Hematopoietic multipotent progenitor cell (in vitro differentiated cells): ENCODE measurements at places on chromosomes 5 and 9.
A peak's percentile ranks its signal among the peaks of the same experiment; 100 is the strongest.

GRCh38 chr5:175690025-175690424 is 32.2 kb downstream of the HRH2 start:
- DNase-seq: no peak

- DNase-seq: no peak
These were observed 19.3 kb downstream of the NFIB start for GRCh38 chr9:14294659-14295058.

DNA sequence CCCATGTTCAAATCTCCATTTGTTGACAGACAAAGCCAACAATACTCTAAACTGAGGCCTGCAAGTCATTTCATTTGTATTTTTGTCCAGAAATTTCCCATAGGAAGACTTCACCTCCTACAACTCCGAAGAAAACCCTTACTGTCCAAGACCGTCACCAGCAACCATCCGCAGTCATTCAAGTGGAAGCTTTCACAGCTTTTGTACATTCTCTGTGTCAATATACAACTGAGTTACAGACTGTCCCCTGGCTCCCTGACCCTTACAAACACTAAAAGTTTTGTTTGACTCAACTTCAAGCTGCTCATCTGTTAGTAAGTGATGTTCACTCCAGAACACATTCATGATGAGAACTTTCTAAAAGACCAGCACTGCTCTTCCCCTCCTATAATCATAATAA is 210.1 kb downstream of the DEPDC1B start:
- DNase-seq: no peak

DNA sequence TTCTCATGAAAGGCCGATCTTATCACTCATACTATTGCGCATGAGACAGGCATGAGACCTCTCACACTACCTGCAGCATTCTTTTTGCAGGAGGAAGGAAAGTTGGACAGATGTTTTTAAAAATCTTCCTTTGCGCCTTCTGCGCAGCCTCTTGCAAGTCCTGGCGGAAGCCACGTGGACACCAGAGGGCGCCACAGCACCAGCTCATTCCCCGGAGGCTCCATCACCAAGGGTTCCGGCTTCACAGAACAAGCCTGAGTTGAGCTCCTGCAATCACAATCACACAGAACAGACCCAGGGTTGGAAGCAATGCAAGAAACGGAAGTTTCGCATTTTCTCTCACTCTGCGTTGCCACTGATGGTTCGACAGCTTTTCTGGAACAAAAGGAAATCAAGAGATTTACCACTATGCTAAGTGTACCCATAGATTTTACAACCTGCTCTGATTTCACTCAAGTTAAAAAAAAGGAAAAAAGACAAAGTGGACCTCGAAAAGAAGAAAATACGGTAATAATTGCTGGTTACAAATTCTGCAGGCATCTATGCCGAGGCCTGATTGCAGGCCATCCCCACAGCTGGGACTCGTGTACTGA is 304.7 kb upstream of the MSX2 start:
- peak; percentile 89 for DNase-seq

GRCh38 chr9:136754059-136754572 is 3.9 kb downstream of the LCN8 start:
- DNase-seq: peak; percentile 63

DNA sequence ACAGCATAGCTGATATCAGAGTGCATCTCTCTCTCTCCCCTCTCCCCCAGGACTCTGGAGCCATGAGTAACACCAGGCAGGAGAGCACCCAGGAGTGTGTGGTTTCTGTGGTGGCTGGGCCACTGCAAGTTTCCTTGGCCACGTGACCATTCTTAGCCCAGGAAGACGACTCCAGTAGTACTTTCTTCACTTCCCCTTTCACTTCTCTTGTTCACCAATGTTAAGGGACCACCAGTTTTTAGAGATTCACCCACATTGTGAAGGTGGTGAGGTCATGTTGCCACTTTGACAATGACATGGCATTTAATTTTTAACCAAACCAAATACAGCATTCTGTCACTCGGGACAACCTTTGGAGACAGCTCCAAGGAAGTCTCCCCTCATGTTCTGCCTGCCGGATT is 17.9 kb upstream of the DAPK1 start:
- DNase-seq: peak; percentile 91

DNA sequence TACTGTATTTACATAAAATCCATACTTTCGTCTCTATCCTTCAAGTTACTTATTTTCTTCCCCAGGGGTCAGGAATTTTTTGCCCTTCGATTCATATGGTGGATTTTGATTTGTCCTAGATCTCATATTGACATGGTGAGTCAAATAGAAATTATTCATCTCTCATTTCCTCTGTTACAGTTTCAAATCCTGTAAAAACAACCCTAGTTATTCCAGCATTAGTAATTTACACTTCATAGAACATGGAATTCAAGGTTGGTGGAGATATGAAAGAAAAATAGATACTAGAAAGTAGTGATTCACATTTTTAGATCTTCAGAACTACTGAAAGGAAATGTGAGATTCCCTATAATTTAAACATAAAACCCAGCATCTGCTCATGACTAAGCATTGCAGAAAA is 1331.0 kb upstream of the CDH9 start:
- DNase-seq: no peak

GRCh38 chr5:143205883-143206195 is 197.6 kb downstream of the NR3C1 start:
- no peak for DNase-seq

DNA sequence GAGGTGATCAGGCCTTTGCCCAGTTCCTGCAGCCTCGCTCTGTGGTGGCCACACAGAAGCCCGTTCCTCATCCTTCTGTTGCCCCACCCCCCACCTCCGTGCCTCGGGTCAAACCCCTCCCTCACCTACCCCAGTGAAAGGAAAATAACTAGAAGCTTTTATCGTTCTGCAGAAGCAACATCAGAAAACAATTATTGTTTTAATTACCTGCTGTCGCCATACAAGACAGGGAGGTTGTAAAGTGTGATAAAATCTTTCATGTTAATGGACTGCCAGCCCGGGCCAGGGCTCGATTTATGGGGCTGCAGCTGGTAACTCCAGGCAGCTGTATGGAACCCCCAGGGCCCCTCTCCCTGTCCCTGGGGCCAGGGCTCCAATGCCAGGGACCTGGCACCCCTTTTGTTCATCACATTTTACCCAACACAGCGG is 20.6 kb downstream of the UNC5A start:
- no peak for DNase-seq

DNA sequence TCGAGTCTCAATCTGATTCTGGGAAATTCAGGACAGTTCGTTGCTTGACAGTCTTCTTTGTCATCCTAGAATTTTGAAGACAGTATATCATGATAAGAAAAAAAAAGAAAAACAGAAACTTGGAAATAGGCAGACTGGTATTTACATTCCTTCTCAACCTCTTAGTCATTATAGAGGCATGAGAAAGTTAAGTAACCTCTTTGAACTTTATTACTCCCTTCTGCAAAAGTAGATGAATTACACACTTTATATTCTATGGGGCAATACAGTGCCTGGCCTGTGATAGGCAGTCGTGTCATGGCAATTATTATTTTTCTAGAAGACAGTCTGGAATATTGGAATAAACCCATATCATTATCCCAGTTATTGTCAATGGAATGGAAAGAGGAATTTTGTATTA is 828.9 kb downstream of the TLR4 start:
- no peak for DNase-seq

- DNase-seq: no peak
These were observed 39.3 kb downstream of the CAPSL start for GRCh38 chr5:35898952-35899660.

- no peak for DNase-seq
These were observed 154.2 kb upstream of the IRX4 start for GRCh38 chr5:2036885-2037284.

GRCh38 chr5:155616779-155617392 is 603.3 kb downstream of the KIF4B start:
- DNase-seq: peak; percentile 42

GRCh38 chr5:108361771-108362170 is 20.1 kb downstream of the FBXL17 start:
- DNase-seq: no peak

- no peak for DNase-seq
These were observed at the start of gene CCDC187 for GRCh38 chr9:136303825-136304416. CCDC187 (minus strand) TSS chr9:136304094; CDS start chr9:136303830, 264 bp downstream.

GRCh38 chr9:120741701-120742100 is 27.4 kb upstream of the MEGF9 start:
- no peak for DNase-seq

DNA sequence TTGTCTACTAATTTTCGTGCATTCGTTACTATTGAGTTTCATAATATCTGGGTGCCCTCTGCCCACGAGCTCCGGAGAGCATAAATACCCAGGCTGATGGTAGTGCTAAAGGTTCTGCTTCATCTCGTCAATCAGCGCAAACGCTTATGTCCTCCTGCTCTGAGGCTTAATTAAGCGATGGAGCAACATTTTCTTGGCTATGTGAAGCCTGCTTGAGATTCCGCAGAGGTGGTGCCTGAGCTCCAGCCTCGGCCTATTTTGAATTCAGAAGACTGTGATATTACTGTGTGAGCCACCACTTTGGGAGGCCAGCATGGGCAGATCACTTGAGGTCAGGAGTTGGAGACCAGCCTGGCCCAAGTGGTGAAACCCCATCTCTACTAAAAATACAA is 44.8 kb downstream of the ANXA2R start:
- DNase-seq: no peak

- DNase-seq: no peak
These were observed 4.9 kb upstream of the FYB1 start for GRCh38 chr5:39224196-39224761.

- DNase-seq: no peak
These were observed 42.3 kb downstream of the JADE2 start for GRCh38 chr5:134567641-134568336.

DNA sequence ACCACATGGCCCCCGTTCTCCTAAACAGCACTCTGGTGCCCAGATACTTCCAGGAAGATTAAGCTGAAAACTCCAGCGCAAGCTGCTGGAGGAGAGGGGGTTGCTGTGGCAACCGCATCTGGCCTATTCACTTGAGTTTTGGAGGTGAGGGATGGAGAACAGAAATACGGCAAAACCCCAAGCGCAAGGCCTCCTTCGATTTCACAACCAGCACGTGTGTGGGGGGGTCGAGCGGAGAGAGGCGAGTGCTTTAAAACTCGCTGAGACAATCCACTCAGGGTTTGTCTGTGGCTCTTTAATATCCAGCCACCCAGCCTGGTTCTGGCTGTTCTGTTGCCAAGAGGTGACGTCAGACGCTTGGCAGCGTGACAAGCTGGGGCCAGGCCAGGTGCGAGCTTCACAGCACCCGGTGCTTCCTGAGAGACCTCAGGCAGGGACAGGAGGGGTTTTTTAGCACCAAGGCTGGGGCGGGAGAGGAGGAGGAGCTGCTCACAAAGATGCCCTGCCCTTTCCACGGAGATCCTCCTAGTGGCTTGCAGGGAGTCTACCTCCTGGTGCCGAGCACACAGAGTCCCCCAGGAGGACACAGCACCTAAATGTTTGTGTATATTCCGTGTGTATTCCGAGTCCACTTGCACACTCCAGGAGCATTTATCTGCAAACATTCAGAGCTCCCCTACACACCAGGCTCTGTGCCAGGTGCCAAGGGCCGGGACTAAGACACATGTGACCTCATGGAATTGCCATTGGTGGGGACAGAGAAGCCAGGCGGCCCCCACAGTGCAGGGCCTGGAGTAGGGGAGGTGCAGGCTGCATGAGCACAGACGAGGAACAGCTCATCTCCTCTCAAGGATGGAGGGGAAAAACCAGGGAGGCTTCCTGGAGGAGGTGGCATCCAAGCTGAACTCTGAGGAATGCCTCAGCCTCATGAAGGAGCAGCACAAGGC is 194.6 kb downstream of the OLFM1 start:
- peak; percentile 69 for DNase-seq

DNA sequence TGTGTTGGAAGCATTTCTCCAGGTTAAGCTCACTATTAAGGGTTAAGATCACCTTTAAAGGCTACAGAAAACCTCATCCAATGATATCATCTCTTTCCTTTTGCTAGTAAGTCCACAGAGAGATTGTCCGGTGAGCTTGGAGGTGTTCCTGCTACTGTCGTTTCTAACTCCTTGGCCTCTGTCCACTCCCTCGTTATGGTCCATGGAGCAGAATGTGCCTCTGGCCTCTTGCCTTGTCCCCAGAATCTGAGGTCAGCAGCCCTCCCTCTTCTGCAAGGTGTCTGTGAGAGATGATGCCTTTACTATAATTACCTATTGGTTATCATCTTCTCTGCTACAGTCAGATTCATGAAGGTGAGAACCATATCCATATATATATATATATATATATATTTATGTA is 15.0 kb downstream of the ORM2 start:
- DNase-seq: no peak

DNA sequence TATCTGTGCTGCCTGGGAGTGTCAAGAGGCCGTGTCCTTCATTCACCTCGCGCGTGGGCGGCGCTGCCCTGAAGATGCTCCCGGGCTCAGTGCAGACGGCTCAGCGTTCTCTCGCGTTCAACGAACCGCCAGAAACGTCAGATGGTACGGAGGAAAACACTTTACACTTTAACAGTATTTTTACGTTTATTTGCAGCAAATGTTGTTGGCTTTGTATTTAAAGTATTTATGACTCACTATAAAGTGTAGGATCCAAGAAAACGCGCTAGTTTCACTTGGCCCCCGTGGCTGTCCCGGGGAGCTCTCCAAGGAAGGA is 544 bp upstream of the ERCC6L2 start:
- DNase-seq: peak; percentile 38

DNA sequence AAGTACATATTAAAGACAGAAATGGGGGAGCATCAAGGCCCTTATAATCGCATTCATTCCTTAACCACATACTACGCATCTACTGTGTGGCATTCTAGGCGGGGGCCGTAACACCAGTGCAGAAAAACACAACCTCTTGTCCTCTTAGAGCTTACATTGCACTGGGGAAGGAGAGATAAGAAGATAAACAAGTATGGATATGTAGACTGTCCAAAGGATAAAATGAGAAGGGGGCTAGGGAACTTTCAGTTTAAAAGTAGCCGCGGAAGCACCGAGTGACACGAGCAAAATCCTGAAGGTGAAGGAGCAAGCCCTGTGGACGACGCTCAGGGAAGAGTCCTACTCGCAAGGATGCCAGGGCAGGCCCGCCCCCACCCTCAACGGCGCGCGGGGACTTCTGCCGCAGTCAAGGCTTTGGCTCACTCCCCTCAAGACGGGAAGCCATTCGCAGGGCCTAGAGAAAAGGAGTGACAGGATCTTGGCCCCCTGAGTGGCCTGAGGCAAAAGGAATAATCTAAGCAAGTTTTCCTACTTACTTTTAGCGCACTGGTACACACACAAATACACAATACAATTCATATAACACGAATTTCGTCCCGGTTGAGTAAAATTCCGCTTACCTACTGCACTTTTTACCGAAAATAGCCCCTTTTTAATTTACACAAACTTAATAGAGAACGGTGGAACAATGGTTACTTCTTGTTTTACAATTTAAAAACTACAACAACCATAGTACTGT is 1.3 kb upstream of the NIPBL start:
- peak; percentile 21 for DNase-seq
